ENCODE measurements at places on chromosomes 11 and 22. TPM values are rescaled to one million over a fixed set of nuclear protein-coding genes. Genes with fewer than 3 reads are reported as not detected.

DNA sequence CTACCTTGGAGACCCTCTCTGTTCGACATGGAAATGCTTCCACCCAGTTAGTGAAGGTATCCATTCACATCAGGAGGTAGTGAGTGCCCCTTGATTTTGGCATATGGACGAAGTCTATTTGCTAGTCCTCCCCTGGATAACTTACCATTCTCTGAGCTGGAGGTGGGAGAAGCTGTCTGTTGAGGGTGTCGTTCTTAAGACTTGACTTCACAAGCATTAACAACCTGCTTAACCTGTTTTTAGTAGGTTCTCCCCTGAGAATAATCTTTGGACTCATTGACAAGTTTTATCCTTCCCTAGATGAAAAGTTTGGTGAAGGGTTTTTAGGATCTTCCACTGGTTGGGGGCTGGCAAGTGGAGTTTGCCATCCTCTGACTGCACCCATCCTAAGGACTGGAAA lies 1053.8 kb upstream of the CNTN5 start:
- no peak overlapping the region for H3K4me3 ChIP-seq
- no peak overlapping the region for H3K27ac ChIP-seq
- no peaks in the 10 kb centered on the region for H3K36me3 ChIP-seq
- no peaks in the 10 kb centered on the region for H3K27me3 ChIP-seq
- H3K4me1 ChIP-seq, result no peaks in the 10 kb centered on the region
- no peak for DNase-seq

DNA sequence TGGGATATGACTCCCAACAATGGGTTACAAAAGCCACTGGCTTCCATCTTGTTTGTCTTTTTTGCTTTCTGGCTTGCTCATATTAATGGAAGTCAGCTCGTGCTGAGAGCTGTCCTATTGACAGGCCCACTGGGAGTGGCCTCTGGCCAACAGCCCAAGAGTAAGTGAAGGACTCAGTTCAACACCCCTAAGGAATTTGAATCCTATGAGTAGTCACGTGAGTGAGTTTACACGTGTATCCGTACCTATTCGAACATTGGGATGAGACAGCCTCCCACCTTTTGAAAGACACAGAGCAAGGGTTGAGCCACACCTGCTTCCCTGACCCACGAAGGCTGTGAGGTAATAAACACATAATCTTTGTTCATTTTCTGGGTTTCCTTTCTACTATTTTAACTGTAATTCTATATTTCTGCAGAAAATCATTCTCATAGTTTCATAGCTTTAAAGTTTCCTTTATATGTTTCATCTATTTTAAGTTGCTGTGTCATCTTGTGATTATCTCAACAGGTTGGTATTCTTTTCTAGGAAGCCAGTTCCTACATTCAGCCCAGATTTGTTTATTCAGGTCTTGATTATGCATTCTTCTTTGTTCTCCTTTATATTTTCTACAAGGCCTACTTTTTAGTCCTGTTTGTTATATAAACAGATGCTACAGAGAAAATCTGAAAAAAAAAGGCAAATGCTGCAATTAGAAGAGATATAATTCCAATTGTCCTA lies 802.3 kb downstream of the CNTN5 start:
- H3K4me1 ChIP-seq, result no peaks in the 10 kb centered on the region
- no peaks in the 10 kb centered on the region for H3K36me3 ChIP-seq
- no peaks in the 10 kb centered on the region for H3K27me3 ChIP-seq

- H3K36me3 ChIP-seq, result no peaks in the 10 kb centered on the region
- H3K27ac ChIP-seq, result no peak overlapping the region
- H3K4me3 ChIP-seq, result no peak overlapping the region
- no peak for DNase-seq
- H3K4me1 ChIP-seq, result peaks cover 2% of the 10 kb centered on the region
These were observed 82.7 kb downstream of the RPL27A start for GRCh38 chr11:8765294-8765693.

- H3K4me1 ChIP-seq, result no peaks in the 10 kb centered on the region
- no peak for DNase-seq
- H3K4me3 ChIP-seq, result no peak overlapping the region
These were observed 49.6 kb downstream of the NUP98 start for GRCh38 chr11:3747704-3748103.

DNA sequence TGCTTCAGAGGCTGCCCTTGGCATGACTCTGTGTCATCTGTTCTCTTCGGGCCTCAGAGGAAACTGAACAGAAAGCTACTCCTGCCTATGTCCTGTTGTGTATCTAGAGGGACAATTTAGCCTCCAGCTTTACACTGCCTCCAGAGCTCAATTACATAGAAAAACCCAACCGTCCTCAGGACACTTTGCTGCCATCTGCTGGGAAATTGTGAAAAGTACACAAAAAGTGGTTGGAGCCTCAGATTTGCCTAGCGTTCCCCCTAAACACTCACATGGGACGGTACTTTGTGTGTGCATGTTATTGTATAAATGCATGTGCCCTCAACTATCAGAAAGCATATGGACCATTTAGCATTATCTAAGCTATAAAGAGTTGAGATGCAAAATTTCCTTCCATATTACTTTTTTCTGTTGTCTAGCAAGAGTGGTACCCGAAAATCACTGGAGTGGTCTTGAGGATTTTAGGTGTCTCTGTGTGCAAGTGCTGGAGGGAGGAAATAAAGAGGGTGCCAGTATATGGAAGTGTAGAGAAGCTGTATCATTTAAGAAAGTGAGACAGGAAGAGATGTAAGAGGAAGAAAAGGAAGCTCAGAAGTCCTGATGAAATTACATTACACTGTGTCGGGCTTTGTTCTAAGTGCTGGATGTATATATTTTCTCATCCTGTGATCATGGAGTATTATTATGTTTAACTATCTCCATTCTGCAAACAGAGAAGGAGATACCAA lies 8.7 kb upstream of the MS4A4E start:
- no peak overlapping the region for H3K4me3 ChIP-seq
- no peaks in the 10 kb centered on the region for H3K36me3 ChIP-seq
- no peaks in the 10 kb centered on the region for H3K4me1 ChIP-seq
- no peaks in the 10 kb centered on the region for H3K27me3 ChIP-seq

- no peaks in the 10 kb centered on the region for H3K36me3 ChIP-seq
- H3K4me3 ChIP-seq, result no peak overlapping the region
- DNase-seq, result no peak
- no peak overlapping the region for H3K27ac ChIP-seq
These were observed 5.1 kb upstream of the OR52R1 start for GRCh38 chr11:4809246-4809645.

The POTEH gene
- total RNA-seq, result not detected

The IL18 gene
- total RNA-seq, result 11.1 TPM

The SFI1 gene
- 25.7 TPM for total RNA-seq

Measured in aorta (tissue), 5 donors.